ENCODE measurements at places on chromosomes 6 and 20.

GRCh38 chr6:22926790-22927354 is 357.5 kb downstream of the HDGFL1 start:
- DNase-seq = no peak

- no peak for DNase-seq
Observed at GRCh38 chr6:109010705-109011102, 83.9 kb downstream of the SESN1 start.

GRCh38 chr20:16821211-16822089 is 73.3 kb downstream of the OTOR start:
- peak; percentile 18 for DNase-seq

DNA sequence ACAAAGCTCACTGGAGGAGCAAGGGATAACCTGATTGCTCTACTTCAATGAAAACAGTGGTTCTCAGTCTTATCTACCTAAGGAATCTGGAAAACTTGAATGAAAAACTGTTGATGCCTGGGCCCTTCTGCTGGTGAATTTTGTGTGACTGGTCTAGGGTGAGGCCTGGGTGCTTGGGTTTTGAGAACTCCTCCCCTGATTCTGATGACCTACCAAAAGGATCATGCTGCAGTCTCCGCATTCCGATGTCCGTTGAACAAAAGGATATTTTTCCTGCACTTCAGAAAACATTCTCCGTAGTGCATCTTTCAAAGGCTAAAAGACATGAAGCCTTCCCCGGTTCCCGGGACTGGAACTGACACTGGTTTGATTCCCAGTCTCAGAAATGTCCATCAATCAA is 157.9 kb downstream of the SYNDIG1 start:
- no peak for DNase-seq

- no peak for DNase-seq
Observed at GRCh38 chr6:139030228-139030963, 1.9 kb downstream of the ABRACL start.

- DNase-seq = no peak
Observed at GRCh38 chr6:42709871-42710270, 12.5 kb downstream of the PRPH2 start.

DNA sequence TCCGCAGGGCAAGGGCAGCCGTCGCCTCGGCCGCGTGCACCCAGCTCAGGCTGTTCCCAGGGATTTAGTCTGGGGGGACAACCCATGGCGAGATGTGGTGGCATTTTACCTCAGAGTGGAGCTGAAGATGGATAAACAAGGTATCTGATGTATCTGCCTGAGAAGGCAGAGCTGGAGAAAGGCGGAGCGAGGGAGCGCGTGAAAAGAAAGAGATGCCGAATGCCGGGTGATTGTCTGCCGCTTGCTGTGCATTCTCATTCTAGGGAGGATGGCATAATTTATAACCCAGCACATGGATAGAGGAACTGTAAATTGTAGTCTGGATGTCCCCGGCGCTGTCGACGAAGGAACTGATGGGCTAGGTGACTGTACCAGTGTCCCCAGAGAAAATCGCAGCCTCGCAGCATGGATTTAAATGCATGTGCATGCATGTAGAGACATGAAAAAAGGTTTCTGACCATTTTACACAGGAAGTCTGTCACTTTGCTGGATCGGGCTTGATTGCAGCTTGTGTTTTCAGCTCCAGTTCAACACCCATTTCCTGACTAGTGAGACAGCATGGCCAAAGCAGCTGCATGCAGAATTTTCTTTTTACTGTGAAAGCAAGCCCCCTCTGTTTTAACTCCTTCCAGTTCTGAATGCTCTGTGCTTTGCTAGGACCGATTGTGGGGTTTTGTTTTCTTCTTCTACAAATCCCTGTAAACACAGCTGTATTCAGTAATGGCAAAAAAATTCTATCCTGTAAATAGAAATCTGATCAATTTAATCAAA is 149.7 kb downstream of the PRL start:
- DNase-seq = no peak

GRCh38 chr6:136795996-136796395 is 3.7 kb upstream of the MAP3K5 start:
- no peak for DNase-seq

DNA sequence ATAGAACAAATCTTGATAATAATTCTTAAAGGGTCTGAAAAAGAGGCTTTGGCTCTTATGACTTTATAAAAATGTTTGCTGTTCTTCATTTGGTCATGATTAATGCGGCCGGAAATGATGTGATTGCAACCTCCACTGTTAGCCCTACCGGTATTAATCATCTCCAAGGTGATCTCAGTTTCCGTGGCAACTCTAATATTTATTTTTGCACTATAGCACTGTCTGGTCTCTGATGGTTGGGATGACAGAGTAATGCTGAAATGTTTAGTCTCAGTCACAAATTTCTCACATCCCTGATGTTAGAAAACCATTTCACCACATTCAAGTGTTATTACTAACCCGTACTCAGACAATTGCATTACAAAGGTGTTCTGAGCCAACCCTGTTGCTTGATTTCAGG is 87.4 kb downstream of the TMEM200A start:
- DNase-seq = no peak

GRCh38 chr6:160173806-160174527 is 52.4 kb downstream of the SLC22A1 start:
- DNase-seq = no peak

DNA sequence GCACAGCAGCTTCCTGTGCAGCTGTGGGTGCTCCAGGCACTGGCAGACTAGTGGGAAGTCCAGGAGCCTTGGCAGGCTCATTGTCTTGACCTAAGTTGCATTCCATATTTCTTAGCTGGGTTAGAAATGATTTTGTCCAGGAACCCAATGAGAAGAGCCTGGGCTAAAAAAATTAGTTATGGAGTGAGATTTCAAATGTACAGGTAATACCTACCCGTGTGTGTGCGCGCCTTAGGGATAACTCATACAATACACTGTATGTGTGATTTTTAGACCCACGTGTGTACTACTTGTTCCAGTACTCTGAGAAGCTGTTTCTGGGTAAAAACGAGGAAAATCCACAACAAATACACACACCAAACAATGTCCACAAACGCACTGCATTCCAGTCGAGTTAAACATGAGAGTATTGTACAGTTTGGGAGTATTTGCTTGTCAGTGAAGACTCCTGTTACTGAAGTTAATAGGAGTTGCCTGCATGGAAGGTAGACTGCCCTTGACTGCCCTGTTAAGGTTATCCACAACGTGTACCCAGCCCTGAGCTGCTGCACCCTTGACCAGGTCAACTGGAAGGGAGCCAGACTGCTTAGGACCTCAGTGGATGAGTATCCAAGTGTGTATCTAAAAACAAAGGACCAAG is 1.4 kb downstream of the PAQR8 start:
- DNase-seq = no peak

GRCh38 chr6:1745814-1746213 is 136.1 kb downstream of the FOXC1 start:
- DNase-seq = no peak

DNA sequence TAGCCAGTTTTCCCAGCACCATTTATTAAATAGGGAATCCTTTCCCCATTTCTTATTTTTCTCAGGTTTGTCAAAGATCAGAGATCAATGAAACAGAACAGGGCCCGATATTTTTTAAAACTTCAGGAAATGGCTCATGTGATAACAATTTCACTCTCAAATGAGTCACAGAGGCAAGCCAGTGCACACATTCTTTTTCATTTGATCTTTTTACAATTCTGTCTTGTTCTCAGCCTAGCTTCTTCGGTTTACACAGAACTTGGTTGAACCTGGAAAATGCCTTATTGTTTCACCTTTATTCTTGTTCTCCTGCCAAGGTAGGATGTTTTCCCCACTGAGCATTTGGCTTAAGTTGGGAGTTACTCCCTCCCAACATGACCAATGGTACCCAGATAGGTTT is 258.9 kb downstream of the COL12A1 start:
- DNase-seq = peak; percentile 11

DNA sequence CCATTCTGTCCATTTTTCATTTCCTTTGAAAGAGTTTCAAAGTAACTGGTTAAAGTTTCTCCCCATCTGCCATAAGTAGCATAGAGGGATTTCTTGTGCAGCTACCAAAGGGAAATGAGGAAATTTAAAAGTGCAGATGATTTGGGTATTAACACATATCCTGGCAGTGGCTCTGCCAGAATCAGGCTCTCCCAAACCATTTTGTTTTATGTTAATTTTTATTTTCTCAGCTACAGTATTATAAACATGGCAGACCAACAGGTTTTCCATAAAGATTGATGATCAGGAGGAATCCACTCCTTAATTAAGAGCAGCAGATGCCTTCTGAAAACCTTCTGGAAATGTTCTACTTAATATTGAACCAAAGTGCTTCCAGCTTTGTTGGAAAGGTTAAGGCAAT is 13.9 kb downstream of the PLCB4 start:
- no peak for DNase-seq

GRCh38 chr20:18005170-18005989 is 36.6 kb downstream of the MGME1 start:
- DNase-seq = no peak

DNA sequence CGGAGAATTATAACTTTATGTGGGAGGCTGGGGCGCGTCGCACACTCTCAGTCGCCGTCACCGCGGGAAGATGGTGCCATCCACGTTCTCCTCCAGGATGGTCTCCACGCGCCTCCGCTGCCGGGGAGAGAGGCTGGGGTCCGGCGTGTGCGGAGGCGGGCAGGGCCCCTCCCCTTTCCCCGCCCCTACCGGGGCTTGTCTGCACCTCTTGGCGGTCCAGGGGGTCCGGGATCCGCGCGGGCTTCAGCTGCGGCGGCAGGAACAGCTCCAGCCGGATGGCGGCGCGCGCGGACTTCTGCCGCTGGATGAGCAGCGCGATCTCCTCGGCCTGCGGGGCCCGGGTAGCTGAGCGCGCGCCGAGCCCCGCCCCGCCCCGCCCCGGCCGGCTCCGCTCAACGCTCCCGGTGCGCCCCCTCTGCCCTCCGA is 807 bp downstream of the LKAAEAR1 start:
- DNase-seq = peak; percentile 38

DNA sequence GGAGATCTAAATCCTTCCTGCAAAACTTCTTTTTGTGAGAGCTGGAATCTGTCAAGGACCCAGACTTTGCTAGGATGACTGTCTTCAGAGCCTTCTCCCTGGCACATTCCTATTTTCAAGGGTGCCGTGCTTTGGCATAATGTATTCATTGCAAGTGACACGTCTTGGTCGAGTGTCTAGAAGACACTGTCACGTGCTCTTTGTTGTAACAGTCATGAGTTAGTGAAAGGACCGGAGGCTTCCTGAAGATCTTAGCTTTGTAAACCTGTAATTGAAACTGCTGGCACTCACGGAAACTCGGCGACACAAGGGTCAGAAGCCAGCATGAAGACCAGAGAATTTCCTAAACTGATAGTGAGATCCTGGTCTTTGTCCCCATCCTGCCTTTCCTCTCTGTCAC is 19.7 kb upstream of the TAGAP start:
- DNase-seq = no peak

- DNase-seq = no peak
Observed at GRCh38 chr20:32357375-32357868, 709 bp upstream of the ASXL1 start.

DNA sequence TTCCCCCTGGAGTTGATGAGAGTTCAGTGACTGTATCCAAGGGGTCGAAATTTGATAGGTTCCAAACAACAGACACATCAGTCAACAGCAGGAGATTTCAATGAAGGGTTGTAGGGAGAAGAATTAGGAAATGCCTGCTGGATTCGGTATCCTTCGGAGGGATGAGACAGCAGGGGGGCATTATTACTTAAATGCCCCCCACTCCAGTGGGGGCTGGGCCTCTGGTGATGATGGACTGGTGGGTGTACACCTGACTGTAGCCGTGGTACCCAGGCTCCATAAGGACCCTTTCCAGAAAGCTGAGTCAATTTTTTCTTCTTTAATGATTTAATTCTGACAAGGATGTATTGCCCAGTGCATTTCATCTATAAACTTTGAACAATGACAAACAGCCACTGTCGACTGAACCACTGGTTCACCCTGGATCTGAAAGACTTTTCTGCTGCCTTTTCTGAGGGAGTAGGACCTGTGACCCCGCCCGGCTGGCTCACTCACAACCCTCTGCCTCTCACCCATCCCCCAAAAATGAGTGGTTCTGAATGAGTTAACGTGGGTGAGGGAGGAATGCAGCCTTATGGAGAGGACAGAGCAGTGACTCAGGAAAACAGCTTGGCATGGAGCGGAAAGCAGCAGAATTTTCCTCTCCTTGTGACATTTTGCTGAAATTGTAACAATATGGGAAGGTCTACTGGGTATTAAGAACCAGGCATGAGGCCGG is 41.0 kb downstream of the ZMYND8 start:
- peak; percentile 39 for DNase-seq

DNA sequence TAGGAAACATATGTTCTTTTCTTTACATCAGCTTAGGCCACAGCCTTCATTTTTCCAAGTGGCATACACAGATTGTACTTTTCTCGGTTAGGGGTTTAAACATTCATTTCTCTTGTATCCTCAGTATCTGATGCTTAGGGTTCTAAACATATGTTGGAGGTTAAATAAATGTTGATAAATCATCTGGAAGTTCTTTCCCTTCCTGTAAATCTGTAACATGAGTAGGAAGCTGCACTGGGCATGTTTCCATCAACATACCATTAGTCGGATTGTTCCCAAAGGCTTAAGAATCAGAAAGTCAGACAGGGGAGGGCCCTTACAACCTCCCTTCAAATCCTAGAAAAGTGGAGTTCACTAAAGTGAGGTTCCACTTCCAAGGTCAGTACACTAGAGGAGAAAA is 54.8 kb upstream of the BCLAF1 start:
- DNase-seq = peak; percentile 45

DNA sequence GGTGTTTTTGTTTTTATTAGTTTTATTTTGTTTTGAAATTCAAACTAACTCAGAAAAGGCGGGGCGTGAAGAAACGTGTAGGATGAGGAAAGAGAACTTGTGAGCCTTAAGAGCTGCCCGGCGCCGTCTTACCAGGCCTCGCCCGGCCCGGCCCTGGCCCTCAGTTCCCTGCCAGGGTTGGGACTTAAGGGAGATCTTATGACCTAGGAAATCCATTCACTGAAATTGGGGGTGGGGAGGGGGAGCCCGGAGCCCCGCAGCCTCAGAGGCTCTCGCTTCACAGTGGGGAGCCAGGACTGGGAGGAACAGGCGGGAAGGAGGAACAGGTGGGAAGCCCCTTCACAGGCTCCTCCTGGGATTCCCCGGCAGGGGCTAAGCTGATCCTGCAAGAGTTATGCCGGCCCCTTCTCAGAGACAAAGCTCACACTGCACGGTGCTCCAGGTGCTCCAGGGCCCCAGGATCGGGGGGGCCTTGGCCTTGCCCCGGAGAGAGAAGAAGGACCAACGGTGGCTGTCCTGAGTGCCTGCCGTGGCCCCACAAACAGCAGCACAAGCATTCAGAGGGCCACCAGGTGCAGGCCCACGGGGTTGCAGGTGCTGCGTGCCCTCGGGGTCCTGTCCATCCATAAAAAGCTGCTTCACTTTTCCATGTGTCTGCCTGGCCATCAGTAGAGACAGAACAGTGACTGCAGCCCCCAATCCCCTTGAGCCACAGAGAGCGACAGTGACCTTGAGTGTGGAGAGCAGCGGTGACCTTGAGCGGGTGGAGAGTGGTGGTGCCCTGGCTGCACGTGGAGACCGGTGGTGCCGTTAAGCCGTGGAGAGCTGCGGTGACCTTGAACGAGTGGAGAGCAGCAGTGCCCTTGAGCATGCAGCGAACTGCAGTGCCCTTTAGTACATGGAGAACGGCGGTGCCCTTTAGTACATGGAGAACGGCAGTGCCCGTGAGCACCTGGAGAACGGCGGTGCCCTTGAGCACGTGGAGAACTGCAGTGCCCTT is 152.7 kb downstream of the DLL1 start:
- no peak for DNase-seq
